ENCODE measurements at places on chromosomes 7 and 10.
A peak's percentile ranks its signal among the peaks of the same experiment; 100 is the strongest.

DNA sequence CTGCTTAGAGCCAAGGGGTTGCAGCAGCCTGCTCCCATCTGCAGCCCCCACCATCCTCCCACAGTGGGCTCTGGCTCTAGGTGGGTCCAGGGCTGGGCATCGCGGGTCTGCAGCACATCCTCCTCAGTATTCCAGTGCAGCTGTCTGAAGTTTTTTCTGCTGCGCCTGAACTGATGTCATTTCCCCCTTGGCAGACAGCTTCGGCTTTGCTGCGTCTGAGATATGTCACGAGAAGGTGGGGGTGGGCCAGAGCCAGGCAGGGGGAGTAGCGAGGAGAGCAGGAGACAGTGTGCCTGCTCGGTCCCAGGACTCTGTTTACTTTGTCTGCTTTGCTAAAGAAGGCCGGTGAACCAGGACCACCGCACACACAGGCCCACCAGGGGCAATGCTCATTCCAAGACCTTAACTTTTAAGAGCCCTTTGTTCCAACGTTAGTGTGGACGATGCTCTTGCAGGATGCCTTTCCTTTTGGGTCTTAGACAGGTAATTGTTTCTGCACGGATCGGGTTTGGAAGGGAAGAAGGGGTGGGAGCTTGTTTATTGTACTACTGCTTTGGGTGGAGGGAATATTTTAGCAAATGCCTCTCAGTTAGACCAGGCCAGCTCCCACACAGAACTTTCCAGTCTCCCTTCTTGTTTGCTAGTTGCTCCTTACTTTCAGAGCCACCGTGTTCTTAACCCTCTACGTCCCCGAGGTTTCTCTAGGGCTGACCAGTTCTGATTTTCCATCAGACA lies 32.4 kb downstream of the WBP1L start:
- DNase-seq, result peak; percentile 74

GRCh38 chr10:124649214-124649613 lies 95.0 kb downstream of the FAM53B start:
- DNase-seq, result no peak

DNA sequence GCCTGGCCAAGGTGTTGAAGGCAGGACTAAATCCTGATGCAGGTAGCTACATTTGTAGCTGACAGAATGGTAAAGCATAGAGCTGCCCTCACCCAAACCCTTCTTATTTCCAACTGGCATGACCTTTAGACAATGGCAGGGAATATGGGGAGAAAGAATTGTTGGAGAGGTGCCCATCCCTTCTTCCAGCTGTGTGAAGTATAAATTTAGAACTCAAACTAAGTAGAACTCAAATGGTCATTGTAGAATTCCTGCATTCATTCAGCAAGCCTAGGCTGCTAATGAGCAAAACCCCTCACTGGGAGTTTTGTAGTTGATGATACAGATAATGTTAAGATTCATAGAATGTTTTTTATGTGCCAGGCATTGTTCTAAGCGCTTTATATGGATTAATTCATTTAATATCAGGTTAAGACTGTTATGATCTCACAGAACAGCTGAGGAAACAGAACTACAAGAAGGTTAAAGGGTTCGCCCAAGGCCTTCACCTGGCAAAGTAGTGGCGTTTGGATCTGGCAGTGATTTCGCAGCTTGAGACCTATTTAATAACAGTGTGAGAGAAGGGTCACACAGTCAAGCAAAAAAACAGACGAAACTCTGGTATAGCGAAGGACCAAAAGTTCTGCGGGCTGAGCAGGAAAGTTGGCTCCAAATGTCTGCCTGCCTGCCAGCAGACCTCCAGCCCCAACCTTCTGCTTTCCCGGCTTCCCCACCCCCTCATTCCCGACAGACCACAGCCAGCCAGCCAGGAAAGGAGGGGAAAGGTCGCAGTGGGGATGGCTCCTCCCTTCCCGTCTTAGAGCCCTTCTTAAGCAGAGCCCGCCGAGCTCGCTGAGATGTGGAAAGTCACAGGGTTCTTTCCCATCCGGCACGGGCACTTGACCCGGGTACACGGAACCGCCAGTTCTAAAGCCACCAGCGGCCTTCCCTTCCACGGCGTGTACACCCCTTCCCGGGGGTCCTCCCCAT lies 1.6 kb upstream of the HILPDA start:
- peak; percentile 74 for DNase-seq

DNA sequence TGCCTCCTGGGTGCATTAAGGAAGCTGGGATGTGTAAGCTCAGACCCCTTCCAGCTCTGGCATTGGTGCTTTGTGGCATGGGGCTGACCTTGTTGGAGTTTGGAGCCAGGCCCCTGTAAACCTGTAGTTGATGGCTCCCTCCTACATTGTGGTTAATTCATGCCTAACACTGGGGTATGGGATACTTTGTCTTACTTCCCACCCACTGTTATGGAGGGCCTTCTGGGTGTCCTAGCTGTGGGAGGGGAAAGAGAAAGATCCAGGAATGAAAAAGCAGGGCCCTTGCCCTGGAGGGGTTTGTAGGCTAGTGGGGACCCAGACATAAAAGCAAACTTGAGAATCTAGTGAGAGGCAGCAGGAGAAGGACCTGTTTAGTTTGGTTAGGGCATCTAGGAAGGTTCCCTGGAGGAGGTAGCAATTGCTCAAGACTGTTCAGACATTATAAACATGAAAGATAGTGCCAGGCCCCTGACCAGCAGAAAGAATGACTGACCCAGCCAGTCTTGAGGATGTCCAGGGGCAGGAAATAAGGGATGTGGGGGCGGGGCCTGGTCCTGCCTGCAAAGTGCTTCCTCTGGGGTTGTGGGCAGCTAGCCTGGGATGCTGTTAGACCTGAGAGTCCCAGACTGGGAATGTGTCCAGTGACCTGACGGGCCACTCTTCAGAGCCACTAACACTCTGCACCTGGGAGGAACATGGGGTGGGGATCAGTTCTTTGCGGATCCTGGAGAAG lies 6.6 kb downstream of the ADAMTS14 start:
- no peak for DNase-seq

DNA sequence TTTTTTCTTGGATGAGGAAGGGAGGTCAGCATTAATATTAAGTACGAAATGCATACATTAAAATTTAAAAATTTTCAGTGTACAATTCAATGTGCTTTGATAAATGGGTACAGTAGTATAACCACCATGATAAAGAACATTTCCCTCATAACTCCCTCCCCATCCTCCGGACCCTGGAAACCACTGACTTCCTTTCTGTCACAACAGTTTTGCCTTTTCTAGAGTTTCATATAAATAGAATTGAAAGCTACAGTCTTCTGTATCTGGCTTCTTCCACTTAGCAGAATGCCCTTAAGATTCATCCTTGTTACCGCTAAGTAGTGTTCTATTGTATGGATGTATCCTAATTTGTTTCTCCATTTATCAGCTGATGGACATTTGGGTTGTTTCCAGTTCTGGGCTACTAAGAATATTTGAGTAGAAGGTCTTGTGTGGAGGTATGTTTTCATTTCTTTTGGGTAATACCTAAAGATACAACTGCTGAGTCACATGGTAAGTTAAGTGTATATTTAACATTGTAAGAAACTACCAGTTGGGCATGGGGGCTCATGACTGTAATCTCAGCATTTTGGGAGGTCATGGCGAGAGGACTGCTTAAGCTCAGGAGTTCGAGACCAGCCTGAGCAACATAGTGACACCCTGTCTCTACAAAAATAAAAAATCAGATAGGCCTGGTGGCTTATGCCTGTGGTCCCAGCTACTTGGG lies 30.8 kb downstream of the ABI1 start:
- no peak for DNase-seq

GRCh38 chr7:31311552-31311951 lies 29.0 kb downstream of the NEUROD6 start:
- no peak for DNase-seq

- no peak for DNase-seq
Measured at GRCh38 chr7:148014541-148014940, 576.0 kb upstream of the C7orf33 start.

GRCh38 chr10:30823651-30824050 lies 194.1 kb upstream of the LYZL2 start:
- DNase-seq, result no peak

DNA sequence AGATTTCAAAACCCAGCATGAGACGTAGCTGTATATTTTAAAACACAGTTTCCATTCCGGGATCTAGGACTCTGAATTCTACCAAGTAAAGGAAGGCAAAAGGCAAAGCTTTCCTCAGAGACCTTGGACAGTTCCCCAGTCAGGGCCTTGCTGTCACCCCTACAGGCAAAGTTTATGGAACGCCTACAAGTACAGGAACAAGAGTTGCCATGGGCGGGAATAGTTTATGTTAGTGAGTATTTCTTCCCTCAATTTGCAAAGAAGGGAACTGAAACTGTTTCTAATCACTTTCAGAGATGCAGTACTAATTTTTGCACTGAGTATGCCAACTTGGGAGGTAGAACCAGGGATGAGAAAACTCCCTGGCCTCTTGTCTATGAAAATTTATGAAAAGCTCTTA lies 68.2 kb upstream of the LRGUK start:
- no peak for DNase-seq

GRCh38 chr10:94194256-94194655 lies 168.5 kb downstream of the NOC3L start:
- DNase-seq, result no peak

DNA sequence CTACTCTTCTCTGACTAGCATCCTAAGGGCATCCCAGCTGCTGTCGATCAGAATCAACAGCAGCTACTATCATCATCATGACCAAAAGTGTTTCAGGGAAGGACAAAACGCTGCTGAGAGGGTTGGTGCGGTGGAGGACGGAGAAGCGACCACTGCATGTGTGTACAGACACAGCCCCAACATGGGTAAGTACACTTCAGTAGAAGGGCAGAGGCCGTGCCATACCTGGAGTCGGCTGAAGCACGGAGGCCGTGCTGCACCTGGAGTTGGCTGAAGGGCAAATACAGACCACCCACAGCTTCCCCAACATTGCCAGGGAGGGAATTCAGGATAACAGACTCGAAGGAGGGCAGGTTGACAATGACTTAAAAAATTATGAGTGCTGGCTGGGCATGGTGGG lies 67.8 kb upstream of the CYTH3 start:
- DNase-seq, result no peak

- DNase-seq, result no peak
Measured at GRCh38 chr7:127922656-127923055, 108.6 kb downstream of the LRRC4 start.

GRCh38 chr10:72593963-72594362 lies 31.9 kb downstream of the MICU1 start:
- DNase-seq, result no peak

GRCh38 chr7:129853661-129854268 lies 99.0 kb downstream of the UBE2H start:
- no peak for DNase-seq

DNA sequence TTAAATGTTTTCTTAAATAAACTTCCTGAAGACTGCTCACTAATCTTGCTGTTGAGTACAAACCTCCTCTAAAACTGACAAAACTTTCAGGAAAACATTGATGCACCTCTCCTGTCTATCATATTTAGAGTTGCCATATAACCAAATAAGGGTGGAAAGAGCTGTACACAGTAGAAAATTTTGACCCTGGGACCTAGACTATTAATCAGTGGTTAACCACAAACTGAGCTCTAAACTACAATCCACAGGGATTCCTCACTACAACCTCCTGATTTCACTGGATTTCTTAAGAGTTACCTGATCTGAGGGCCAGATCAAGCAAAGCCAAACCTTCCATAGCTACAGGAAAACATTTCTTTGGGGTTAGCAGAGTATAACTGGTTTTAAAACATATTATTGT lies 39.9 kb upstream of the WNT16 start:
- DNase-seq, result no peak

DNA sequence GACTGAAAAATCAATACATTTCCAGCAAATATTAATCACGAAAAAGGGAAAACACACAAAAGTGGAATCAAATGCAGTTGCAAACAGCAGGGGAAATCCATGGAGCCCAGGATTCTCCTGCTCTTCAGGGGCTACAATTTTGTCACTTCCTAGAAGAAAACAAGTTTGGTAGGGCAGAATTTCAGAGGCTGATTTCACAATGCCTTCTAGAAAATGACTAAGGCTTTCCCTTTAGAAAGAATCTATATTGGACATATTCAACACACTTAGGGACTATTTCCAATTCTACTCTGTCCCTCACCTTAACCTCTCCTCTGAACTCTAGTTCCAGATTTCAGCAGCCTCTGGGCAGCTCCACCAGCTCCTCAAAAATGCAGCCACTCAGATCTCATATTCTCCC lies 111.3 kb downstream of the HECTD2 start:
- DNase-seq, result no peak

GRCh38 chr10:31058795-31059703 lies 27.4 kb upstream of the ZNF438 start:
- no peak for DNase-seq

DNA sequence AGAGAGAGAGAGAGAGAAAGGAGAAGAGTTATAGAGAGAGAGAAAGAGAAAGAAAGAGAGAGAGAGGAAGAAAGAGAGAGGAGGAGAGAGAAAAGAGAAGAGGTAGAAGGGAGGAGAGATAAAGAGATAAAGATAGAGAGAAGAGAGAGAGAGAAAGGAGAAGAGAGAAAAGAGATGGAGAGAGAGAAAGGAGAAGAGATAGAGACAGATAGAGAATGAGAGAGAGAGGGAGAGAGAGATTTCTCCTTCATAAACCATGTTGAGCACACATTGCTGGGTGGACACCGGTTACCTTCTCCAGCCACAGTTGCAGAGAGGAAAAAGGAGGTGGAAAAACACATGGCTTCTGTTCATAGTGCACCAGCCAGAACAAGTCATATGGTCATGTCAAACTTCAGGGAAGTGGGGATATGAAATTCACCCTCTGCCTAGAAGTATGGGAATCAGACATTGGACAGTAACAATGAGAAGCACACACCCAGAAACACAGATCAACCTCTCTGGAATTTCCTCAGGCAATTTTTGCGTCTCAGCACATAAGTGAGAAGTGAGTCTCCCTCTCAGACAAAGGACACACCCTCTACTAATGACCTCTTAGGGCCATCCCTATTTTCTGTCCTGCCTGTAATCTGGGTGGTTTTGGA lies 172.5 kb upstream of the SVIL start:
- no peak for DNase-seq

DNA sequence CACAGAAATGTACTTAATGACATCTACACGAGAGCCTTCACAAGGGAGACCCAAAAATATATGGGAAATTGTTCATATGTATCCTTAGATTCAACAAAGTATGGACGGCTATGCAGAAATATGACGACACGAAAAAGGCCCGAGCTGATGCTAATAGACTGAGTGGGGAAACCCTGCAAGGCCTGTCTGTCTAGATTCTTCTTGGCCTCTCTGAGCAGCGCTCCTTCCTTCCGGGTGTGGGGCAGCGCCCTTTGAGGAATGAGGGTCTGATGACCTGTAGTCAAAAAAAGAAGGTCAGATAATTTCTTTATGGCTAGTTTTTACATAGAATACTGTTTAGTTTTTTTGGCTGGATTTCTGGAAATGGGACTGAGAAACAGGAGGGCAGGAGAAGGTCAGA lies 192.8 kb upstream of the AKR1E2 start:
- DNase-seq, result no peak

GRCh38 chr7:49564379-49564714 lies 209.1 kb upstream of the VWC2 start:
- DNase-seq, result no peak

DNA sequence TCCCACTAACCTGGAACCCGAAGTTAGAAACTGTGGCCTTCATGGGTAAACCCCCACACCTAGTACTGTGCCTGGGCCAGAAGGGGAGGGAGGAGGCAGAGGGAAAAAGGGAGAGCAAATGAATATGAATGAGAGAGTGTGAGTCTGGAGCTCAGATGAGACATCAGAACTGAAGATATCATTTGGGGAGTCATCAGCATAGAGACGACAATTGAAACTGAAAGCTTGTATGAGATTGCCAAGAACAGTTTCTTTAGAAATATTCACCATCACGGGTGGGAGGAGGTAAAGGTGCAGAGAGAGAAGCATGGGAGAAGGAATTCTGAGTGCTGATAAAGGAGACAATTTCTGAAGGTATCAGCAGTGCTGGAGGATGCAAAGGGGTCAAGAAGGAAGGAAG lies 171.2 kb downstream of the GRM8 start:
- DNase-seq, result no peak

Measured in brain (organoid and tissue), 16 donors.